ENCODE measurements at places on chromosomes 4 and X.
A peak's percentile ranks its signal among the peaks of the same experiment; 100 is the strongest.

- H3K27ac ChIP-seq = peak overlapping the region; percentile 76
- H3K4me1 ChIP-seq = peaks cover 65% of the 10 kb centered on the region
- H3K36me3 ChIP-seq = peaks cover 1% of the 10 kb centered on the region
- no peak for DNase-seq
These were observed 46.0 kb upstream of the CLNK start for GRCh38 chr4:10730590-10730989.

- peak within 1 kb of the TSS; percentile 82 for H3K4me3 ChIP-seq
- H3K27ac ChIP-seq = peak within 1 kb of the TSS; percentile 71
- H3K27me3 ChIP-seq = no peaks in the 10 kb centered on the region
- no peaks in the 10 kb centered on the region for H3K36me3 ChIP-seq
- H3K4me1 ChIP-seq = peaks cover 3% of the 10 kb centered on the region
- peak; percentile 68 for DNase-seq
These were observed at the start of gene NUDT10 for GRCh38 chrX:51332188-51332942. Gene NUDT10, plus strand, starts transcription at chrX:51332822. Its CDS starts 144 bp downstream, at chrX:51332966.

GRCh38 chr4:52870225-52870624 is 8.1 kb downstream of the RASL11B start:
- no peak overlapping the region for H3K4me3 ChIP-seq
- peaks cover 25% of the 10 kb centered on the region for H3K36me3 ChIP-seq
- no peak for DNase-seq
- no peaks in the 10 kb centered on the region for H3K4me1 ChIP-seq

GRCh38 chrX:136975684-136976470 is 57.9 kb downstream of the GPR101 start:
- H3K4me3 ChIP-seq = no peak overlapping the region
- H3K36me3 ChIP-seq = peaks cover 3% of the 10 kb centered on the region
- no peak overlapping the region for H3K27ac ChIP-seq
- DNase-seq = no peak
- no peaks in the 10 kb centered on the region for H3K27me3 ChIP-seq
- no peaks in the 10 kb centered on the region for H3K4me1 ChIP-seq

- H3K36me3 ChIP-seq = no peaks in the 10 kb centered on the region
- no peaks in the 10 kb centered on the region for H3K4me1 ChIP-seq
- DNase-seq = no peak
- H3K4me3 ChIP-seq = no peak overlapping the region
- H3K27ac ChIP-seq = no peak overlapping the region
These were observed 46.9 kb upstream of the TAB3 start for GRCh38 chrX:30935985-30936384.

DNA sequence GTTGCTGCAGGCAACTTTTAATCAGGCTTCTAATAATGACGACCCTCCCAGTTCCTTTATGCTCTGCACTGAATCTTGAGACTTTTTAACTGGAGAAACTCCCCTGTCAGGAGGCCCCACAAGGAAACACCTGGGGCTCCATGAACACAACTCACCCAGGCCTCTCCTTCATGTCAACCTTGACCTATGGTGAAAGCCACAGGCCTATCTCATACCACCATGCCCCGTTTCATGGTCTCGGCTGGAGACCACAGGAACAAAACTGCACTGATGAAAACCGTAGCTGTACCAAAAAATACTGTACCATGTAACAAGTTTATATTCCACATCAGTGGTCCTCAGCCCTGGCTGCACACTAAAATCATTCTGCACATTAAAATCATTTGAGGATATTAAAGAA is 57.0 kb downstream of the ZNF827 start:
- H3K27ac ChIP-seq = no peak overlapping the region
- H3K36me3 ChIP-seq = peaks cover 61% of the 10 kb centered on the region
- H3K4me3 ChIP-seq = no peak overlapping the region
- H3K4me1 ChIP-seq = peaks cover 44% of the 10 kb centered on the region
- no peaks in the 10 kb centered on the region for H3K27me3 ChIP-seq

- H3K27ac ChIP-seq = no peak overlapping the region
- H3K4me1 ChIP-seq = no peaks in the 10 kb centered on the region
- no peaks in the 10 kb centered on the region for H3K36me3 ChIP-seq
- H3K27me3 ChIP-seq = no peaks in the 10 kb centered on the region
- DNase-seq = no peak
These were observed 199.8 kb upstream of the ZIC3 start for GRCh38 chrX:137366018-137366633.

GRCh38 chr4:37976991-37977470 is 16.8 kb downstream of the PTTG2 start:
- peaks cover 30% of the 10 kb centered on the region for H3K4me1 ChIP-seq
- no peaks in the 10 kb centered on the region for H3K27me3 ChIP-seq
- peak; percentile 81 for DNase-seq
- H3K36me3 ChIP-seq = no peaks in the 10 kb centered on the region

All from activated CD8-positive, alpha-beta T cell treated with anti-CD3 and anti-CD28 coated beads for 36 hours (primary cell).